ENCODE measurements at places on chromosomes 3 and 15.
A peak's percentile ranks its signal among the peaks of the same experiment; 100 is the strongest.

DNA sequence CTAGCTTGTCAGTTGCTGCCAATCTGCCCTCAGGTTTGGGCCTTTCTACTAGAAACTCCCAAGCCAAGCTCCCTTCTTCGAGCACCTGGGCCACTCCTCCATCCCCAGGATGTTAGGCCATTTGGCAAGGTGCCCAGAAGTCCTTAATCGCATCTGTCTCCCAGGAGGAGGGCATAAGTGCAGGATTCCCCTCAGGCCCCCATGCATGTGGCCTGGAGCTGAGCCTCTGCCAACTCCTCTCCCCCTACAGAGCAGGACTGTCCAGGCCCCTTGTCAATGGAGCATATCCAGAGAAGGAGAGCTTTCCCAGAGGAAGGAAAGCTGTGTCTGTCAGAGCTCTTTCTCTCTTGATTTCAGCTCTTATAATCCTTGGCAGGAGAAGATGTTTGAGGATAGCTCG is 182.6 kb upstream of the ROPN1 start:
- no peaks in the 10 kb centered on the region for H3K4me1 ChIP-seq
- no peak overlapping the region for H3K4me3 ChIP-seq
- no peak for DNase-seq
- no peaks in the 10 kb centered on the region for H3K36me3 ChIP-seq
- no peaks in the 10 kb centered on the region for H3K27me3 ChIP-seq

GRCh38 chr15:81101894-81102815 is 31.9 kb upstream of the CFAP161 start:
- DNase-seq, result no peak
- peaks cover 26% of the 10 kb centered on the region for H3K4me1 ChIP-seq
- H3K4me3 ChIP-seq, result no peak overlapping the region
- no peak overlapping the region for H3K27ac ChIP-seq
- H3K36me3 ChIP-seq, result no peaks in the 10 kb centered on the region

DNA sequence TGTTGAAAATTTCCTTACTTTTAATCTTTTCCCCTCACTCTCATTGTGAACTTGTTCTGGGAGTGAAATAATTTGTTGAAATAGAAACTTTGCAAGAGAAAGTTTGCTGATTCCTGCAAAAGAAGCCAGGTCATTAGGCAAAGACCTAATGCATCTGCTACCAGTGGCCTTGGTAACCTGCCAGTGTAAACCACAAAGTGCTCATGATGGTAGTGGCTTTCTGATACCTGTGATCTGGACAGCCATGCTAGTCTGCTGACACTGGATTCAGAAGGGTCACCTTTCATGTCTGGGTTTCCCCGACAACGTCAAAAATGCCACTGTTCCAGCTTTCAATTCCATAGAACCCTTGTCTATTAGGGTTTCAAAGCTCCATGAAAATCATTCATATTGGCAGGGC is 123.7 kb upstream of the MCTP2 start:
- no peaks in the 10 kb centered on the region for H3K4me1 ChIP-seq
- no peak for DNase-seq
- no peaks in the 10 kb centered on the region for H3K27me3 ChIP-seq
- H3K36me3 ChIP-seq, result no peaks in the 10 kb centered on the region
- H3K4me3 ChIP-seq, result no peak overlapping the region

DNA sequence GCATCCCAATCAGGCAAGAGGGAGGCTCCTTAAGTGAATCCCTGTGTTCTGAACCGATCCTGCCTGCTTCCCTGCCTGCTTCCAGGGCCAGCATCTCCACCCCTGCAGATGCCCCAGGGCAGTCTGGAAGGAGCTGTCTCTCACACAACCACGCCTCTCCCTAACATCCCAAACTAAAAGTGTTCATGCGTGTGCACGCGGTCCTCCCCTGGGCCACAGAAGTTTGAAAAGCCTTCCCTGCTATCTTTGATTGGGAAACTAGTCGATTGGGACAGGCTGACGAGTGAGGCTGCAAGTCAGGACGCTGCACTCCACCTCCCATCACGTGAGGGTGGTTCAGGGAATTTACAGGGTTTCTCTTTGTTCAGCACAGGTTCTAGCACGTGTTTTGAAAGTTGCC is 340.9 kb upstream of the ICE2 start:
- H3K36me3 ChIP-seq, result no peaks in the 10 kb centered on the region
- H3K27me3 ChIP-seq, result no peaks in the 10 kb centered on the region

- no peaks in the 10 kb centered on the region for H3K27me3 ChIP-seq
- DNase-seq, result peak; percentile 26
- no peaks in the 10 kb centered on the region for H3K36me3 ChIP-seq
- peaks cover 15% of the 10 kb centered on the region for H3K4me1 ChIP-seq
Measured at GRCh38 chr3:151328298-151328995, 902 bp downstream of the P2RY13 start.

- no peak overlapping the region for H3K27ac ChIP-seq
- no peaks in the 10 kb centered on the region for H3K4me1 ChIP-seq
- no peak overlapping the region for H3K4me3 ChIP-seq
- peaks cover 4% of the 10 kb centered on the region for H3K27me3 ChIP-seq
- H3K36me3 ChIP-seq, result no peaks in the 10 kb centered on the region
Measured at GRCh38 chr15:86077070-86077469, 2.6 kb upstream of the AGBL1 start.

DNA sequence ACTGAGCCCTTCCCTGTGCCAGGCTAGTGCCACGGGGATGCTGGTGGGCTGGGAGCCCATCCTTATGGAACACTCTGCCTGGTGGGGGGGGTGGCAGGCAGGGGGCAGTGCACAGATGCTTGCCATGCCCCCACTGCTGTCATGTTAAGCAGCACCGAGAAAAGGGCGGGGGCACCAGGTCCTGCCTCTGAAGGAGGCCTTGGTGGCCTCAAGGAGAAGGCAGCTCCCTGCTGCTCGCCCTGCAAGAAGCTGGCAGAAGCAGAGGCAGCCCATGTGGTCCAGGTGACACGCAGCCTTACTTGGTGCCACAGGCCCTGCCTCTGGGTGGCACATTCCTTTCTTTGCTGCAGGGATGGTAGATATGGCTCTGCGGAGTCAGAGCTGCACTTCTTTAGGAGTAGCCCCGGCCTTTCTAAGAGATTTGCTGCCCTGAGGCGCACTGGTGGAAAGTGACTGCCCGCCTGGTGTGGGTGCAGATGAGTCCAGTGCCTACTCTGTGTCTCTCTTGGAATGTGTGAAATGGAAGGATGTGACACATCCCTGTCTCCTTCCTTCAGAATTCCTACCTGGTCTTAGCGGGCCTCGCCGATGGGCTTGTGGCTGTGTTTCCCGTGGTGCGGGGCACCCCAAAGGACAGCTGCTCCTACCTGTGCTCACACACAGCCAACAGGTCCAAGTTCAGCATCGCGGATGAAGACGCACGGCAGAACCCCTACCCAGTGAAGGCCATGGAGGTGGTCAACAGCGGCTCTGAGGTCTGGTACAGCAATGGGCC is 145.8 kb downstream of the LRRK1 start:
- H3K4me1 ChIP-seq, result peaks cover 11% of the 10 kb centered on the region
- H3K4me3 ChIP-seq, result no peak overlapping the region
- DNase-seq, result peak; percentile 15
- peaks cover 50% of the 10 kb centered on the region for H3K36me3 ChIP-seq
- H3K27me3 ChIP-seq, result no peaks in the 10 kb centered on the region

- no peak overlapping the region for H3K4me3 ChIP-seq
- no peak overlapping the region for H3K27ac ChIP-seq
- no peaks in the 10 kb centered on the region for H3K27me3 ChIP-seq
- no peaks in the 10 kb centered on the region for H3K4me1 ChIP-seq
Measured at GRCh38 chr15:48928877-48929538, 34.7 kb downstream of the SHC4 start.

DNA sequence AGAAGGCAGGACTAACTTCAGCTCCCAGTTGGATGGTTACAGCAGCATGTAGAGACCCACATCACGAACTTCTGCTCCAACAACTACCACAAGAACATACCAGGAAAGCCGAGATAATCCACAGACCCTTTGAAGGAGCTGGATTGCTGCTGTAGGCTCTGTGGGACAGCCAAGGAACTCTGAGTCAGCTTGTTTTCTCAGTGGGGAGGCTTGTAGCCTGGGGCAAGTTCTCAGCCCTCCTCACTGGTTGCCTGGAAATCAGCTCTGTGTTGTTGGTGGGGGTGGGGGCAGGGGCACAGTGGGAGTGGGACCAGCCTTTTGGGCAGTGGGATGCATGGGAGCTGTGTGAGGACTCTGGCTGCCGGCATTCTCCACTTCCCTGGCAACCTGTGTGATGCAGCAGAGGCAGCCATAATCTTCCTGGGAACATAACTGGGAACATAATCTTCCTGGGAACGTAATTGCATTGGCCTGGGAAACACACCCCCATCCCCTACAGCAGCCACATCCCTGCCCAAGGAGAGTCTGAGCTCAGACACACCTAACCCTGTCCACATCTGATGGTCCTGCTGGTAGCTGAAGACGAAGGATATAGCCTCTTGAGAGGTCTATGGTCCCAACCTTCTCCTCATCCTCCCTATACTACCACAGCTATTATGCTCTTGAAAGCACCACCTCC is 153.1 kb downstream of the PEAK1 start:
- H3K4me1 ChIP-seq, result no peaks in the 10 kb centered on the region
- no peaks in the 10 kb centered on the region for H3K36me3 ChIP-seq
- no peaks in the 10 kb centered on the region for H3K27me3 ChIP-seq
- no peak overlapping the region for H3K27ac ChIP-seq
- DNase-seq, result no peak
- H3K4me3 ChIP-seq, result no peak overlapping the region

DNA sequence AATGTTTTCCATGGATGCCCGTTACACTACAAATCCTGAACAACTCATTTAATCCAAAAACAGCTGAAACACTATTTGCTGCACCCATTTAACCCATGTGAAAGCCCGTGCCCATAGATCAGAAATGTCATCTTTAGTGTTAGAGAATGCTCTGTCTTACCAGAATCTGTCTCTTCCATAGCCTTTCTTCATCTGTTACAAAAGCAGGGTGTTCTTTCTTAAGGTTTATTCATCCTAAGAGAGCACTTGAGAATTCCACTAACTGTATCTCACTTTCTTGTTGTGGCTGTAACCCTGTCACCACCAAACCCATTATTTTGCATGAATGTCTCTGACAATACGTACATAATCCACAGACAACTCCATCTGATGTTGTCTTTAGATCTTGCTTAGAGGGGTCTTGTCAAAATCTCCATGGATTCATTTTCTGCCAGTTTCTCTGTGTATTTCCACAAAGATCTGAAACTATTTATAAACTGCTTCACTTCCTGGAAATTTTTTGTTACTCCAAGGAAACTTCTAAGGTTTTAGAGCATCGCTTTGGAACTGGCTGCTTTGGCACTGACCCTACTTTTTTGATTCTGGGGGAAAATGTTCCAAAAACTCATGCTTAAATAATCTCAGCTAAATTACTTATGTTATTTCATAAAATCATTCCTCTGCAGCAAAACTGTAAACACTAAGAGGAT is 167.8 kb upstream of the CCDC54 start:
- H3K4me1 ChIP-seq, result peaks cover 5% of the 10 kb centered on the region
- no peaks in the 10 kb centered on the region for H3K27me3 ChIP-seq
- peak overlapping the region; percentile 0 for H3K27ac ChIP-seq
- H3K4me3 ChIP-seq, result no peak overlapping the region
- H3K36me3 ChIP-seq, result no peaks in the 10 kb centered on the region
- no peak for DNase-seq

GRCh38 chr3:14486460-14486859 is 53.7 kb downstream of the GRIP2 start:
- no peak overlapping the region for H3K4me3 ChIP-seq
- peaks cover 79% of the 10 kb centered on the region for H3K36me3 ChIP-seq
- DNase-seq, result no peak

DNA sequence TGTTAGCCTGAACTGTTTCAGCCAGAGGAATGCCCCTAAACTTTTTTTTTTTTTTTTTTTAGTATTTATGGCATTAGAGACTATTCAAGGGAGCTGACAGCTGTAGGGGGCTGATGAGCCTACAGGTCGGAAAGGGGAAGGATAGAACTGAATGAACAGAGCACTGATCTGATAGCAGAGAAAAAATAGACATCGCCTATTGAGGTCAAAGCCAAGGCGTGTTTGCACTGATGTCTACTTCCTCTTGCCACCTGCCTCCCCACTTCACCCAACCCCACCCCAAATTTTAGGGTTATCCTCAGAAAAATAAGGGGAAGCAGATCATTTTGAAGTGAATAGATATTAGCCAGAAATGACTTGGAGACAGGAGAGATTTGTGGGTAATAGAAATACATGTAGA is 3.0 kb upstream of the ZMAT3 start:
- peaks cover 16% of the 10 kb centered on the region for H3K4me1 ChIP-seq
- no peak overlapping the region for H3K4me3 ChIP-seq
- no peaks in the 10 kb centered on the region for H3K36me3 ChIP-seq
- DNase-seq, result no peak

GRCh38 chr3:172915911-172916514 is 165.5 kb downstream of the ECT2 start:
- no peaks in the 10 kb centered on the region for H3K36me3 ChIP-seq
- no peaks in the 10 kb centered on the region for H3K4me1 ChIP-seq
- H3K27me3 ChIP-seq, result no peaks in the 10 kb centered on the region

GRCh38 chr15:36358523-36358922 is 220.9 kb upstream of the CDIN1 start:
- no peaks in the 10 kb centered on the region for H3K27me3 ChIP-seq
- no peaks in the 10 kb centered on the region for H3K36me3 ChIP-seq
- H3K27ac ChIP-seq, result no peak overlapping the region
- no peak for DNase-seq

DNA sequence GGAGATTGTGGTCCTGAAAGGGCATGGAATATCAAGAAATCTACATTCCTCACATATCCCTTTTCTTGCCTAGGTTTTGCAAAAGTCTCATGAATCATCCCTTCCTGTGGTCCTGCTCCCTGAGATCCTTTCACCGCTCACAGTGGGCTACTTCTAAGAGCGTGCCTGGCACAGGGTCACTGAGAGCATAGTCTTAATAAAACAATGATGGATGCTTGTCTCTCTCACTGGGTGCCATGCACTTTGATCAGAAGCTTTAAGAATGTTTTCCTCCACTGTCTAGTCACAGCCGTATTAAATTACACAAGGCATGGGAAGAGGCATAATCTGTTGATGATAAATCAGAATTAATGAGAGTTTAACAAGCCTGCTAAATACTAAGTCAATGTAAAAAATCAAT is 269.7 kb upstream of the ATP10A start:
- H3K36me3 ChIP-seq, result no peaks in the 10 kb centered on the region
- H3K4me1 ChIP-seq, result no peaks in the 10 kb centered on the region
- H3K4me3 ChIP-seq, result no peak overlapping the region
- no peak overlapping the region for H3K27ac ChIP-seq

DNA sequence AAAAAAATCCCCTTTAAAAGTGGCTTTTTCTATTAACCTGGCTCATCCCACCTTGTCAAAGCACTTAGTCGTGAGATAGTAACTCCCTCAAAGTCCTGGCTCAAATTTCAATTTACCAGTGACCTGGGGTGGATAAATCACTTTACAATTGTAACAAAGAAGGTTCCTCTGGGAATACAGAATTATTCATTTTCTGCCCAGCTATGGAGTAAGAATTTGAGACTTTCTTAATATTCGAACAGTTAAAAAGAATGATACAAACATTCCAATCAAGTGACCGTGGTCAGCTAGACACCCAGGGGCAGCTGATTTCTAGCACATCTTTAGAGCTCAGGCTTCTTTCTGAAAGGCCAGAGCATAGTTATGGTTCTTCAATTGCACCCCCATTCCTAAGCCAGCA is 291.0 kb upstream of the TGFBR2 start:
- no peak overlapping the region for H3K4me3 ChIP-seq
- H3K36me3 ChIP-seq, result no peaks in the 10 kb centered on the region
- H3K27ac ChIP-seq, result no peak overlapping the region
- DNase-seq, result no peak

- no peak overlapping the region for H3K4me3 ChIP-seq
- H3K36me3 ChIP-seq, result no peaks in the 10 kb centered on the region
- H3K27ac ChIP-seq, result no peak overlapping the region
- no peaks in the 10 kb centered on the region for H3K27me3 ChIP-seq
Measured at GRCh38 chr3:115396801-115397200, 226.5 kb upstream of the GAP43 start.

All from upper lobe of left lung (tissue), 6 donors.